ENCODE measurements at places on chromosomes 16 and 17. TPM values are rescaled to one million over a fixed set of nuclear protein-coding genes. Genes with fewer than 3 reads are reported as not detected.
A peak's percentile ranks its signal among the peaks of the same experiment; 100 is the strongest.

DNA sequence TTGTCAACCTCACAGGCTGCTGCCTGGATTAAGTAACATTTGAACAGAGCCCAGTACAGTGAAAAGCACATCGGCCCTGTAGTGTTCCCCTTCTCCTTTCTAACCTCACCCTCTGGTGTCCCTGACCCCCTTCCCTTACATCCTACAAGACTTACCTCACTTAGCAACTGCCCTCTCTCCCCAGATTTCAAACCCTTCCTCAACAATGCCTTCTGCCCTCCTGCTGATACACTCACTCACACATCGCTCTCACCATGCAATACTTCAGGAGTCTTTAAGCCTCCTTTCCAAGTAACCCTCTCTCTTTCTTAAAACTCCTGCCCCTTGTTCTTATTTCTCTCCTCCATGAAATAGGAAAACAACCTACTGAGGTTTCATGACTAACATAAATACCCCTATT is 17.8 kb downstream of the ZZEF1 start:
- no peak for DNase-seq

The ITGB4 gene
- 9.8 TPM for total RNA-seq

- DNase-seq = peak; percentile 60
These were observed 124.8 kb downstream of the ABCC1 start for GRCh38 chr16:16073891-16074881.

DNA sequence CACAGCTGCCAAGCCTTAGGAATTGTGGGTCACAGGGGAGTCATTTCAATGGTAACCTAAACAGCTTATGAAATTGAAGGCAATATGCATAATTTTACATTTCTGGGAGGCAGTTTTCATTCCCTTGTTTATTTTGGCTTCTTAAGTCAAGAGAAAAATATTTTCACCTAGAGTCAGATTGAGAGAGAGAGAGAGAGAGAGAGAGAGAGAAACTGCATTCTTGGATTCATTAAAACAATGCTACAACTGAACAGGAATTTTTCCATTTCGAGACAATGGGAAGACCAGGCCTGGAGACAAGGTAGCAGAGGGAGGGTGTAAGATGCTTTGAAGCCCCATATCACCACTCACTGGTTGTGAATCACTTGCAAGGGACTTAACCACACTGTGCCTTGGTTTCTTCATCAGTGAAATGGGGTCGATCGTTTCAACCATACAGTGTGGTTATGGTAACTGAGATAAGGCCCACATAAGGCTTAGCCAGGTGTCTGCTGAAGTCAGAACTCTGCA is 224.7 kb upstream of the IRX3 start:
- no peak for DNase-seq

DNA sequence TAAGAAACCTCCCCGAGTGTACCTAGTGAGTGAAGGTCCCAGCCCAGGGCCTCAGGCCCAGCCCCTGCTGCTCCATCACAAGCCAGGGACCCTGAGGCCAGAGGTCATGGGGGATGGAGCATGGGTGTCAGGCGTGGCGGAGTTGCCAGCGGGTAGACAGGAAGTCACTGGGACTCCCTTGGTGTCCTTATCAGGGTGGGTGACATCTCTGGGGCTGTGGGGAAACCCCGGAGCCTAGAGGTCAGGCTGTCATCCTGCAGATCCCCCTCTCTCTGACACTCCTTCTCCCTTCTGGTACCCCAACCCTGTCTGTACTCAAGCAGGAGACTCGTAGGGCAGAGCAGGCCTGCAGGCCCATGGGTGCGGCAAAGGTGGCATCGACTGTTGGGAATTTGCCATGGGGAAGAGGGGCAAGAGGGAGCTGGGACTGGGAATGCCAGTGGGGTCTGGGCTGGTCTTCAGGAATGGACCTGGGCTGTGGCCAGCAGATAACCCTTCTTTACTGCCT is 10.8 kb upstream of the ADGRG1 start:
- peak; percentile 17 for DNase-seq

- peak; percentile 96 for DNase-seq
These were observed 41.1 kb upstream of the PLCG2 start for GRCh38 chr16:81737885-81738536.

- DNase-seq = no peak
These were observed 524.9 kb downstream of the WWOX start for GRCh38 chr16:78624366-78624765.

DNA sequence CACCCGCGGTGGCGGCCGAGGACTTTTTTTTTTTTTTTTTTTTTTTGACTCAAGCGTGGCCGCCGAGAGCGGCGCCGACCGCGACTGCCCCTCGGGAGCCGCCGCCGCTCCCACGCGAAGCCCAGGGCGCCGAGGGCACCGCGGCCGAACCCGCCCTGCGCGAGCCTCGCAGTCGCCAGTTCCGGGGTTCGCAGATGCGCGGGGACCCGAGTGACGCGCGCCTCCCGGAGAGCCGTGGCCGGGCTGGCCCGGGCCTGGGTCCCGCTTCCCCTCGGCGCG is 1.1 kb downstream of the METRNL start:
- no peak for DNase-seq

The SKAP1 gene
- total RNA-seq = 7.5 TPM

The NDRG4 gene
- 5.6 TPM for total RNA-seq

All from breast epithelium (tissue), 4 donors.